ENCODE measurements at places on chromosomes 6 and 20.

DNA sequence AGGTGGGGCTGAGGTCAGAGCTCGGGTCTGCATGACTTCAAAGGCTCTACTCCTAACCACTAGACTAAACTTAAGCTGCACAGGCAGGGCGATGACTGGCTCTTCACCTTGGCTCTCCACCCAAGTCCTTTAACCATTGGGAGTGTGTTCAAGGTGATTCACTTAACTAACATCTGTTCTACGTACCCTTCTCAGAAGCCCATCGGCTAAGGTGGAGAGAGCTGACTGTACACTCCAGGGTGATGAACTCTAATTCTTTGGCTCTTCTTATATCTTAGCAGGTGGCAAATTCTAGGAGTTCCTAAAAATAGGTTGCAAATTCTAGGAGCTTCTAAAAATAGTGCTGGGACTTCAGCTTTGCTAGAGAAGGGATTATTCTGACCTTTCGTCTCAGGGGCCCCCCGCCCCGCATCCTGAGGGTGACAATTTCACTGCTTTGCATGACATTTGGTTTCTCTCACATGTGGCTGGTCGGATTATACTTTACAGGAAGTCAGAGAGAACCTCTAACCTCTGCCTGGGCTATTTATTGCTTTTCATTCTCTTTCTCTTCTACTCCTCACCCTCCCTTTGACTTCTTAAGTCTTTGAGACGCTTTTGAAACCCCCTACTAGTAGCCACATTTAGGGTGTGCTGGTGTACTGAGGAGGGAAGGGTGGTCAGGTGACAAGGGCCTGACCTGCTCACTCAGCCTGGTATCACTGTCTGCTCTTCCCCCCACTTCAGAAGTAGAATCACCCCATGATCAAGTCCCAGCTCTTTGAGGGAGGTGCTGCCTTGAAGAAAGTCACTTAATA lies 55.5 kb downstream of the PRDM1 start:
- DNase-seq: no peak

DNA sequence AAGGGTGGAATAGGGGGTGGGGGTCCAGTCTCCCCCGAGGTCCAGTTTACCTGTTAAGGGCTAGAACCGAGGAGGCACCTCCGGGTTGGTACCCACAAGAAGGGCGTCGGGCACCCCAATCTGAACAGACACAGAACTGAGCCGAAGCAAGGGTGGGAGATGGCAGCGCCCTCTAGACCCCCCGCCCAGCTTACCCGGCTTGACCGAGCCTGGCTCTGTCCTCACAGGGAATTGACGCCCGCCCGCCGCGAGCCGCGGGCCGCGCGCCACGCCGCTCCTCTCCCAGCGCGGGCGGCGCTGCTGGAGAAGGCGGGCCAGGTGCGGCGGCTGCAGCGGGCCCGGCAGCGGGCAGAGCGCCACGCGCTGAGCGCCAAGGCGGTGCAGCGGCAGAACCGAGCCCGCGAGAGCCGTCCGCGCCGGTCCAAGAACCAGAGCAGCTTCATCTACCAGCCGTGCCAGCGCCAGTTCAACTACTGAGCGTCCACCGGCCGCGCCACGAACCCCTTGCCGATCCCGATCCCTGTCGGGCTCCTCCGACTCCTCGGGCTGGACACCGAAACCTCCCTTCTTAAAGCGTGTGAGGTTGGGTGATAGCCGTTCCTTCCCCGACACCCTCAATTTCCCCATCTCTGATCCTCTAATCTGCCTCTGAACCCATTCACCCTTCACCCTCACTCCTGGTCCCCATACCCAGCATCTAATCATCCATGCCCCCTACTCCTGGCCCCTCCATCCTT lies 5.9 kb downstream of the TP53INP2 start:
- no peak for DNase-seq

DNA sequence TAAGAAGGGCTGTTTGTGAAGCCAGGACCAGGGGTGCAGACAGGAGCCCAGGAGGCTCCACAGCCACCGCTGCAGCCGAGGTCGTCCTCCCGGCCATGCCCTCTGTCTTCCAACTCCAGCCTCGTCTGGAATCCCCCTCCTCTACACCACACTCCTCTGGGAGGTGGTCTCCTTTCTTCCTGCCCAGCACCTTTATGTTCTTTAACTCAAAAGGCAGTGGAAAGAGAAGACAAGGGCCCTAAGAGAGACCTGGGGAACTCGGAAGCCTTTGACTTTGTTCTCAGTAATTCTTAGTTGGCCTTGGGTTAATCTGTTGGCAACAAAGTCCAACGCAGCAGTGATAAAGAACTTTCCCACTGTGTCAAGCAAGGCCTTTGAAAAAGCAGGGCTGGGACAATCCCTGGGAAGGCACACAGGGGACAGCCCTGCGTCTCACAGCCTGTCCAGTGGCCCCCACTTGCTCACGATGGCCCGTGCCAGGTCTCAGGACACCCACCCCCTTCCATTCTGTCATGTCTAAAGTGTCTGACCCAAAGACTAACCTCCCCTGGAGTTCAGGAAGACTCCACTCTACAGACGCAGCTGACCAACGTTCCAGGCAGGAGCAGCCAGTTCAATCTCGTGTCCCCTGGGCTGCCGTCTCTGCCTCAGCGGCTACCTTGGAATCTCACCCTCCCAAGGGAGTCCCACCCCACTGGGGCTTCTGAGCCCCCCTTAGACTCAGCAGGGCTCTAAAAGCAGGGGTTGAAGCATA lies 42.8 kb upstream of the FAM50B start:
- DNase-seq: no peak

GRCh38 chr6:144319211-144319610 lies 34.1 kb downstream of the UTRN start:
- no peak for DNase-seq

GRCh38 chr6:127267646-127268625 lies 1.3 kb downstream of the RNF146 start:
- peak; percentile 59 for DNase-seq

- no peak for DNase-seq
Observed at GRCh38 chr6:13180538-13180937, 147.8 kb downstream of the TBC1D7 start.

DNA sequence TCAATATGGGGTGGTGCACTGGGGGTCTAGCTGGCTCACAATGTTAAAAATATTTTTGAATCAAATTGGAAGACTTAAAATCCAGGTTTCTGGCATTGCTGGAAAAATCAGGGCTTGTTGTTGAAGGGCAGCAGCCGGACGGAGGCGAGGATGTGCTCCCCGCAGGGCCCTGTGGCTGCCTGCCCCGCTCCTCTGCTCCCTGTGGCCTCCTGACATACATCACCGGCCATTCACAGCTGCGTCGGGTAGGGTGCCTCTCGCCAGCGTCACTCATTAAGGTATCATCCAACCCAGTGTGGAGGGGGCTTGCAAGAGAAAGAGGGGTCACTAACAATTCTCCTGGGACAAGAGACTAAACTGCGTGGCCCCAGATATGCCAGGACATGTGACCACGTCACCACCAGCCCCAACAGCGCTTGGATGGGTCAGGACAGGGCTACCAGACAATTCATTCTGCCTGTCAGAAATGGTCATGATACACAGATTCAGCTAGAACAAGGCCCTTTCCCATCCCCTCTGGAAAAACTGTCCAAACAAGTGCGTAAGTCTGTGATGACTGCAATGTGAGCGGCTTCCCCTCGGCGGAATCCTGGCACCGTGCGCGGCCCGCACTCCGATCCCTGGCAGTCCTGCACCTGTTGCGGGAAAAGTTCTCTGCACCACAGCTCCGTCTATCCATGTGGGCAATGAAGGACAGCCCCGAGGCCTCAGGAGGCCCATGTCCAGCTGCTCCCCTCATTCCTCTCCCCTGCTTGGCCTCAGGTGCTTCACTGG lies 12.0 kb downstream of the GATA5 start:
- DNase-seq: no peak

GRCh38 chr6:122238861-122239260 lies 160.6 kb upstream of the HSF2 start:
- DNase-seq: no peak

DNA sequence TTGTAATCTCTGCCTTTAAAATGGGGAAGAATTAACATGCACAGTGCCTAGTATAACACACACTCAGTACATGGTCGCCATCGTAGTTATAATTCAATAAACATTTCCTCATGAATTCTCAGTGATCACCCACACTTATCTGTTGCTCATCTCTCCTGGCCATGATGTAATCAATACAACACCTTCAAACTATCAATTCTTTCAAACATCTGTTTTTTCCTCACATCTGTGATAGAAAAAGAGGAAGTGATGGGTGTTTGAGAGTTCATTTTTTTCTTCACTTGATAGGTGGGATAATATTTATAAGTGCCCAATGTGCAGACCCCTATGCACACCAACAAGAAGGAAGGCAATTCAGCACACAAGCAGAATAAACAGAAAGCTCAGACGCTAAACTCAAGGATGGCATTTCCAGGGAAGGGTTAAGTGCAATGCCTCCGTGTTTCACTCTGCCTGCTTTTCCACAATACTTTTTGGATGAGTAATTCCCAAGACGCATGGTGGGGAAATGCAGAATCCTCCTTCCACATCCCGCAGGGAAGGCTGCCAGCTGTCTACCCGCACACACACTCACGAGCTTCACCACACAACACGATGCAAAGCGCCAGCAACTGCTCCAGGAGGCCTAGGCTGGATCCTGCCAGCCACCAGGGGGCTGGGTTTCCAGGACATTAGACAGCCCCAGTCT lies 100.3 kb downstream of the GMPR start:
- DNase-seq: peak; percentile 12

GRCh38 chr20:3224681-3225421 lies 14.1 kb downstream of the SLC4A11 start:
- no peak for DNase-seq

DNA sequence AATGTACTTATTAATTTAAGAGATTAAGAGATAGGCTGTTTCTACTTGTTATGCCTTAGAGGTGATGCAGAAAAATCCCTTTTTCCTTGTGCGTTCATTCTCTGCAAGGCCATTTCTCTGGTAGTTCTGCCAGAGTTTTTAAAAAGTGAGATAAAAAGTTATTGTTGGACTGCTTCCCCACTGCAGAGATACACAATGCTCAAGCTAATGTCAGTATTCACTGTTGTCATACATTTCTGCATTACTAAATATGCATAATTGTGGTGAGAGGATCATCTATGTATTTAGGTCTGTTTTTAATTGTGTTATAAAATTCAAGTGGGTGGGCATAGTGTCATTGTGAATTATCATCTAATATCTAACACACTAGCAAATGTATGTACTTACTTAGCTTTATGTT lies 600.4 kb downstream of the HTR1B start:
- no peak for DNase-seq

GRCh38 chr6:159446340-159446739 lies 246.7 kb downstream of the SOD2 start:
- DNase-seq: no peak

DNA sequence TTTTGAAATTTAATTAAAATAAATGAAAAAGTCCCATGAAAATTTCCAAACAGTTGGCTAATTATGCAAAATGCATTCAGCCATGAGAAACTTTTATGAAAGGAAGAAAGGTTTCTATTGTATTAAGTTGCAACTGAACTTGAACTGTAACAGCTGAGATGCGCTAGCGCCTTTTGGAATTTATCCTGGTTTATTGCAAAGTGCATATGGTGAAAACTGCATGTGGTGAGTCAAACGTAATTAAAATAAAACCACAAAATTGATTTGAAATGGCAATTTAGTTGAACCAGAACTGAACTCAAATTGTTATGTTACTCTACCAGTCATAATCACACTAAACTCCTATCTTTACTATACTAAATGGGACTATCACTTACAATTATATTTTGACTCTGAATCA lies 46.4 kb upstream of the COL21A1 start:
- no peak for DNase-seq

DNA sequence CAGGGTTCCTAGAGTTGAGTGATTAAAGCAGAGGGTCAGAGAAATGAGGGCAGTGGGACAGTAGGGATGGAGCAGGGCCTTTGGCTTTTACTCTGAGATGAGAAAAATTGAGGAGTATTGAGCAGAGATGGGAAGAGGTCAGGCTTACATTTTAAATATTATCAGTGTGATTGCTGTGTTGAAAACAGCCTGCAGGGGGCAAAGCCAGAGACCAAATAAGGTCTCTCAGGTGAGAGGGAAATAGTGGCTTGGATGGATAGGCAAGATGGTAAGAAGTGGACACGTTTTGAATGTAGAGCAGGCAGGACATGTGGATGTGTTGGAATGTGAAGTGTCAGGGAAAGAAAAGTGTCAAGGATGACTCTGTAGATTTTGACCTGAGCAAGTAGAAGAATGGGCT lies 105.0 kb upstream of the MAP3K7 start:
- peak; percentile 8 for DNase-seq

DNA sequence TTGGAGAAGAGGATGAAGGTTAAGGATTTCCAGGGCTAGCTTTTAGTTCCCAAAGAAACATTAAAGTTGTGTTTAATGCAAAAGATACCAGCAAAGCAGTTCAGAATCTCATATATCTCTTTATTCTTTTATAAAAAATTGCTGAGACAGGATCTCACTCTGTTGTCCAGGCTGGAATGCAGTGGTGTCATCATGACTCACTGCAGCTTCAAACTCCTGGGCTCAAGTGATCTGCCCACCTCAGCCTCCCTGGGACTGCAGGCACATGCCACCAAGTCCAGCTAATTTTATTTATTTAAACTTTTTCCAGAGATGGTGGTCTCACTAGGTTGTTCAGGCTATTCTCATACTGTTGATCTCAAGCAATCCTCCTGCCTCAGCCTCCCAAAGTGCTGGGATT lies 41.1 kb upstream of the CAP2 start:
- DNase-seq: no peak

DNA sequence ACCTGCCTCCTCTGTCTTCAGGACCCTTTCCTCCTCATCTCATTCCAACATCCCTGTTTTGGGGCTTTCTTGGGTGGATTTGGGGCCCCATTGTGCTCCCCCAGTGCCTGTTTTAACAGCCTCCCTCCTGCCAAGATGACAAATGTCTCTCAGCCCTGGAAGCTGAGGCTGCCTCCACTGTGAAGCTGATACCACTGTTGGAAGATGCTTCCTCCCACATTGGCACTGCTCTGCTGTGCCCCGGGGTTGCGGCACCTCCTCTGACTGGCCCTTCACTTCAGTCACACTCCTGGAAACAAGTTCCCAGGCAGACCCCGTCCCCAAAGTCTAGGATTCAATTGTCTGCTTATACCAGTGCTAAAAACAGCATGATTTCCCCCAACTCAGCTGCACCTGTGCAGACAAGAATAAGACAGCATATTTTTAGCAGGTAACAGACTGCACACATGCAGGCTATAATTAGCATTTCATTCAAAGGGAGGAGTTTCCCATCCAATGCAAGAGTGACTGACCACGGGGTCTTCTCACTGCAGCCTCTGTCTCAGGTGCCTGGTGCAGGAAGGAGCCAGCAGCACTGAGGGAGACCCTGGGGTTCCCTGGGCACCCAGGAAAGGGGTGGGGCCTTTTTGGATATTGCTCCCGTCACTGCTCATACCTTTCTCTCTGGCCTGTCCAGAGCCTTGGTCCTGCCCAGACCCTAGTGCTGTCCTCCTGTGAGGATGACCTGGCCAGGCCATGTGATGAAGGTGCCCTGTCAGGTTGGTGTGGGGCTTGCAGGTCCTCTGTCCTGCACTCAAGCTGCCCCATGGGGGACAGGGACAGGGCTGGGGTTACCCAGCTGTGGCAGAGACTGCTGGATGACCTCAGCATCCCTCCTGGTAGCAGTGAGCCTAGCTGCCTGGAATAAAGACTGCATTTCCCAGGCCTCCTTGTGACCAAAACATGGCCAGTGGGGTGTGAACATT lies 31.5 kb upstream of the SULF2 start:
- no peak for DNase-seq
